ENCODE measurements at places on chromosomes 1 and 21.

- DNase-seq, result no peak
Measured at GRCh38 chr1:162033428-162033827, 9.8 kb upstream of the OLFML2B start.

GRCh38 chr1:232650845-232651244, 20.9 kb upstream of the SIPA1L2 start:
- no peak for DNase-seq

DNA sequence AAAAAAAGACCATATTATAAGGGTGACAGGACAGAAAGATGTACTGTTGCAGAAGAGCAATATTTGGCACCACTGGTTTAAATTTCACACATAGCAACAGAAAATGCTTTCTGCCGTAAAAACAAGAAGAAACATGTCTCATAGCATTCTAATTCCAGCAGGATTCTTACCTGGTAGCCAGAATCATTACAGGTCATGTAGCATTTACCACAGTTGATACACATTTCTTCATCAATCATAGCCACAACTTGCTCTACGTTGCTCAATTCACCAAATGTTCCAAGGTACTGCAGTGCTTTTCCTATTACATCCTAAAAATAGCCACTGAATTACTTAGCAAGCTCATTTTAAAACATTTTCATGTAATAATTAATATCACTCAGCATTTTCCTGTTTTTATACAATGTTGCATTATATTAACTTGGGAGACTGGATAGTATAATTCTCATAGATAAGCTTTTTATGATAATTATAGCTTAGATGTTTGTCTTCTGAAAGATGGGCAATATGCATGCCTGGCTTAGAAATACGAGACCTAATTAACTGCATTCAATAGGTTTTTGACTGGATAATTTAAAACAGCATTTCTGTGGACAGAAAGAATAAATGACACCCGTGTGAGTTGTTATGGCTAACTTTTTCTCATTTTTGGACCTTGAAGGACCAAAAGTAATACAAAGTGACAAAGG, 360.7 kb downstream of the PTBP2 start:
- no peak for DNase-seq

- DNase-seq, result peak; percentile 62
Measured at GRCh38 chr1:154992721-154993571, 440 bp upstream of the LENEP start.

DNA sequence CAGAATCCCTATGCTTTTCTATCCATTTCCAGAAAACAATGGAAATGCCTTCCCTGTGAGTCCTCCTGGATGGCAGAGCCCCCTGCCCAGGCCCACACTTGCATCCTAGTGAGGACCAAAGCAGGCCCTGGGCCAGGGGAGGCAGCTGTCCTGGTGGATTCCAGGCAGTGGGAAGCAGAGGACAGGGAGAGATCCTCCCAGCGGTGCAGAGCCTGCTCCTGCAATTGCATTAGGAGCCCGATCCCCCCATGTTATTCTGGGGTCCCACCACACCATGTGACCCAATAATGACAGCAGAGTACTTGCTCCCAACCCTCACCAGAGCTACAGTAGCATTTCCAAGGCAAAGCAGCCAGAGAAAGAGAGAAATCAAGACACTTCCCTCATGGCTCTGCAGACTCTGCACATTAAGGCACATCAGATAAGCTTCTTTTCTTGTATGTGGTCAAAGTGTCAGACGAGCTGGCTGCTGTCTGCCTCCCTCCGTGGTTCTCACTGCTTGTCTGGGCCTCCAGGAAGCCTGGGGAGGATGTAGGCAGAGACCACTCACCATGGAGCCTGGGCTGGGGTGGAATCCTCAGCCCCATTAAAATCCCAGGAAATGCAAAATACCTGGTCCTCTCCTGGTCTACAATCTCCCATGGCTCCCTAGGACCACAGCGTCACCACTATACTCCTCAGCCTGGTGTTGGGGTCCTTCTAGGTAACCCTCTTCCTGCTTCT, 54.9 kb upstream of the RUNX3 start:
- no peak for DNase-seq

GRCh38 chr1:209770636-209771415, 13.5 kb downstream of the C1orf74 start:
- DNase-seq, result no peak

GRCh38 chr21:46503922-46504550, 45.3 kb downstream of the DIP2A start:
- DNase-seq, result no peak

DNA sequence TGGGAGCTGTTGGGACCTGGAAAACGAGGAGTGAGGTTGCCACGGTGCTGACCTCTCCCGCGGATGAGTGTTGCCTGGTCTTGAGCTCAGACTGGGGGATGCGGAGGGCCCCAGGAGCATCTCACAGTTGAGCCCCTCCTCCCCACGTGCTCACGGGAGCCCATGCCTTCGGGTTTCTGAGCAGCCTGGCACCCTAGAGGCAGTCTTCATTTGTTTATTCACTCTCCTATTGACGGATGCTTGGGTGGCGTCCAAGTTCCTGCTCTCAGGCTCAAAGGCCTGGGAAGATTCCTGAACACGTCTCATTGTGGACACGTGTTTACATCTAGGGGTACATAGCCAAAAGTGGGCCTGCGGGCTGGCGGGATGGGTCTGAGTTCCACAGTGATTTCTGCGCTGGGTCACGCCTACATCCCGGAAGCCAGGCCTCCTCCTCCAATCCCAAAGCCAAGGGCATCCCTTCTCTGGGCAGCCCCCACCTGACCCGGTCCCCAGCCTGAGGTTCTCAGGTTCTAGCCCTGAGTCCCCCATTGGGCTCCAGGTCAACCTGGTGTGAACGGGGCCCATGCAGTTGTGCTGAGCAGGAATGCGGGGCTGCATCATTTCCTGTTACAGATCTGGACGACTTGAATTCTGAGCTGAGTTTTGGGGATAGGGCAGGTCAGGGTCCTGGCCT, 14.7 kb downstream of the WNT3A start:
- peak; percentile 52 for DNase-seq
